NCI-H1092 (cell line): ENCODE measurements at places on chromosomes 12 and 14.

- no peak for DNase-seq
These were observed 16.2 kb upstream of the PLEKHG3 start for GRCh38 chr14:64688031-64688430.

DNA sequence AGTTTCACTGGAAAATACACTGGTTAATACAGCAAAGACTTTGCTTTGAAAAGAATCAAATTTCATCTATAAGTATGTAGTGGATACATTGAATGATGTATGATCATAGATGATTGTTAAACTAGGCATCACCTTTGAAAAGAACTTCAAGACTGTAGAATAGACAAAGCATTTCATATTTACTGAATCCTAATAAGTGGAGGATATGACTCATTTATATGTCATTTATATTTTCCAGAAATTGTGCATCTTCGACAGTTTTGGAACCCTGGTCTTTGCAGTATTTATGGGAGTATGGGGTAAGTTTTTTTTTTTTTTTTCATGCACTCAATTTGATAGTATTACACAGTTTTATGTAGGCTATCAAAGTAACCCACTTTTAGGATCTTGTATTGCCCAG, 161.9 kb downstream of the ANO6 start:
- no peak for DNase-seq

DNA sequence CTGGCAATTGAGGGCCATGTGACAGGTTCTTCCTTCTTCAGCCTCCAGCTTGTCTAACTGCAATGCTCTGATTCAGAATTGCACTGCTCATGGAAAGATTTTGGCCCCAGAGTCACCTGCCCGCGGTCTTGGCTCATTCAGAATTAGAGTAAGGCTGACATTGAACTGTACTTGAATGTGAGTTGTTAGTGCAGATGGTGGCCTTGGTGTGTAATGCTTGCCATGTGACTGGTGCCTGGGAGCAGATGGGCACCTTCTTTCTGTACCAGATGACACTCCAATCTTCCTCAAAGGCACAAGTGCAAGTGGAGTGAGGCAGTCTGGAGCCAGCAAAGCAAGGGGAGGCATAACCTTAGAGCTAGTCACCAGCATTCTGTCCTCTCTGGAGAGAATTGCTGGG, 36.5 kb upstream of the ANO4 start:
- DNase-seq: no peak

- no peak for DNase-seq
These were observed 319.1 kb downstream of the PPFIA2 start for GRCh38 chr12:81440001-81440400.

DNA sequence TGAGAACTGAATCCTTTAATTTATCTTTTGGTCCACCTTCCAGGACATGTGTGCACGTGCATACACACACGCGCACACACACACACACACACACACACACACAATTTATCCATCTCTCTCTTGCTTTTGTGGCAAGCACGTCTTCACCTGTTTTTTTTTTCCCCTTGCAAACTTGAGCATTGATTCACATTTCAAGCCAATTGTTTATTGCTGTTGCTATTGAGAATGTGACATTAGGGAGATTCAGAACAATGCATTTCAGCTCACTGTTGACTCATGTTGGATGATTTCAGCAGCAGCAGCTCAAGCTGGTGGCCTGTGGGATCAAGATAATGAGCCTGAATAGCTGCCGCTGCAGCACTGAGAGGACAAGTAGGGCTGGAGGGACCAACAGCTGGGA, 128.9 kb downstream of the SNAPC1 start:
- no peak for DNase-seq

GRCh38 chr12:96219700-96220206, 25.6 kb downstream of the ELK3 start:
- no peak for DNase-seq

DNA sequence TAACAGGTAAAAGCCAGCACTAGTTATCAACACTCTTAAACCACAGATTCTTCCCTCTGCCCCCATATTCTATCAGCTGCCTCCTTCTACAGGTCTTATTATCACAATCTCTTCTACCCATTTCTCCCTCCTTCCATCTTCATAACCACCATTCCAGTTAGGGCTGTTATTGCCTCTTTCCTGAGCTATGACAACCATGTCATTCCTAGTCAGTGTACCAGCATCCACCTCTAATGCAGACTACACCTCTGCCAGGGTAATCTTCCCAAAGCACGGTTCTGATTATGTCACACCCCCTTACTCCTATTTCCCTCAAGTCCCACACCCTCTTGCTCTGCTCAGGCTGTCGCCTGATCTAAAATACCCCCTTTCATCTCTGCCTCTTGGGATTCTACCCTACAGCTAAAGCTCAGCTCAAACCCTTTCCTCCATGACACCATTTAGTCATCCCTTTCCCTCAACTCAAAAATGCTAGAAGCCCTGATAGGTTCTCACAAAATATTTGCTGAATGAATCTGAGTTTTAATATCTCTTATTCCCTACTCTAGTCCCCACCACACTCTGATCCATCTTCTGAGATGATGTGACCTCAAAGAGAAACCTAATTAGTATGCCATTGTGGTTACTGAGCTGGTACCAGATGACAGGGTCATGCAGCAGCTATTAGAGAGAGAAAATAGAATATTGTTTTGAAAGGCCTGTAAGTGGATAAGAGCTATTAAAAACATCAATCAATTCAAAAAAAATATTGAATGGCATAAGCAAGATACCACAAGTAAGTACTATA, 11.7 kb downstream of the RACGAP1 start:
- DNase-seq: no peak

GRCh38 chr14:64946310-64947045, 3.9 kb upstream of the GPX2 start:
- DNase-seq: no peak

GRCh38 chr14:21852061-21852664, 178.5 kb upstream of the OR4E1 start:
- DNase-seq: no peak

DNA sequence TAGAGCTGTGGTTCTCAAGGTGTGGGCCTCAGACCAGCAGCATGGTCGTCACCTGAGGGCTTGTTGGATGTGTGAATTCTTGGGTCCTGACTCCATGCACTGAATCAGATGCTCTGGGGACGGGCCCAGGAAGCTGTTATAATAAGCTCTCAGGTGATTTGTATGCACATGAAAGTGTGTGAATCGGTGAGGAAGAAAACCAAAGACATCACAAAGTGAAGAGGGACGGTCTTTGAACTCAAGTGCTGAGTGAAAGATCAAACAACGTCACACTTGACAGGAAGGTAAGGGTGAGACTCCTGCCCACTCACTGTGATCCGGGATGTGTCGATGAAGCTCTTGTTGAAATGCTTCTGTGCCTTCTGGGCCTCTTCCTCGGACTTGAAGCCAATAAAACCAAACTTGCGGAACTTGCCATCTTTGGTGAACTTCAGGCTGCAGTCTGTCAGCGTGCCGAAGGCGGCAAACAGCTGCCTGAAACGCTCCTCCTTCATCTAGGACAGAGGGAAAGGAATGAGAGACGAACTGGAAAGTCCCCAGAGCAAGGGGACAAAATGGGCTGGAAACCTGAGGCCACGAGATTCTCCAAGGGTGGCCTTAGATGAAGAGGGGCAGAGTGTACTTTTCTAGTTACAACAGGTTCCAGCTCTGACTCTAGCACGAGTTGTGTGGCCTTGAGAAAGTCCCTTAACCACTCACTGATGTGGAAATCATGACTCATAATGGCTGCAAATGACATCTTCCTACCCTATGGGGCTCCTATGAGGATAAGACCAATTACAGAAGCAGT, 4.0 kb downstream of the RBM19 start:
- no peak for DNase-seq

DNA sequence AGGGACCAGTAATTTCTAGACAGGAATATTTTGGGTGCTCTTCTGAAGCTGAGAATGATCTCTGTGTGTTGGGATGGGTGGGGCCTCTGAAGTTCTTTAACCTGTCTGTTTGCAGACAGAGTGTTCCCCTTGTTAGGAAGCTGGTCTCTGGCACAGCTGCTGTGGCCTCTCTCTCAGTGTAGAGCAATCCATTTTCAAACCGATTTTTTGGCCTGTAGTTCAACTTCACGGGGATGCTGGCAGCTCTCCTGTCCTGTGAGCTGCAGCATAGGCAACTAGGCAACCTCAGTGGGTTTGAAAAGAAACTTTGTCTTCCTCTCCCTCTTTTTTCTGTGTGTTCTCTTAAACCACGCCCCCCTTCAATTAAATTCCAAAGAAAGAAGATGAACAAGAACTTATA, 69.1 kb downstream of the SMOC1 start:
- DNase-seq: no peak

DNA sequence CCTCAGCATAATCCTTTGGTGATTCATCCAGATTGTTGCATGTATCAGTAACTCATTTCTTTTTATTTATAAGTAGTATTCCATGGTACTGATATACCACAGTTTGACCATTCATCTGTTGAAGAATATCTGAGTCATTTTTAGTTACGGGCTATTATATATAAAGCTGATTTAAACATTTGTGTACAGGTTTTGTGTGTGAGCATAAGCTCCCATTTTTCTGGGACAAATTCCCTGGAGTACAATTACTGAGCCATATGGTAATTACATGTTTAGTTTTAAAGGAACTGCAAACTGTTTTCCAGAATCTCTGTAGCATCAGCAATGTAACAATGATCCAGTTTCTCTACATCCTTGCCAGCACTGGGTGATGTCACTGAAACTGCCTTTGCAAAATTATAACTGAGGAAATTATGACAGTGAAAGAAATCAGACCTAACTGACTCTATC, 236.2 kb upstream of the KRR1 start:
- no peak for DNase-seq

GRCh38 chr14:106690333-106690891, 1164.0 kb downstream of the TMEM121 start:
- DNase-seq: no peak

GRCh38 chr12:54424224-54424623, 5.2 kb upstream of the ITGA5 start:
- no peak for DNase-seq

DNA sequence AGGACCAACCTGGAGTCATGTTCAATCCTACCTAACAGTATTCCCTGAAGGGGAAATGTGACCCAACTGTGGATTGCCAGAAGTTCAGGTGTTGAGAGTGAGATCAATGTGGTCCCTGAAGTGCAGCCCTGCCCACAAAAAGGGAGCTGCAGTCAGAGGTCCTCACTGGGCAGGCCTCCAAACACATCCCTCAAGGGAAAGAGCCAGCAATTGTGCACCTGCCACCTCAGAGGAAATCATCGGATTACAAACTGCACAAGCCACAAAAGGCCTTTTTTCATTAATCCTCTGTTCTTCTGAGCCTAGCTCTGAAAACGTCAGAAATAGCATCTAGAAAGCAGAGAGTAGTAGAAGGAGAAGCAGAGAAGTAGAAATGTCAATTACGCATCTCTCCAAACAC, 10.8 kb upstream of the MDM1 start:
- peak; percentile 78 for DNase-seq

DNA sequence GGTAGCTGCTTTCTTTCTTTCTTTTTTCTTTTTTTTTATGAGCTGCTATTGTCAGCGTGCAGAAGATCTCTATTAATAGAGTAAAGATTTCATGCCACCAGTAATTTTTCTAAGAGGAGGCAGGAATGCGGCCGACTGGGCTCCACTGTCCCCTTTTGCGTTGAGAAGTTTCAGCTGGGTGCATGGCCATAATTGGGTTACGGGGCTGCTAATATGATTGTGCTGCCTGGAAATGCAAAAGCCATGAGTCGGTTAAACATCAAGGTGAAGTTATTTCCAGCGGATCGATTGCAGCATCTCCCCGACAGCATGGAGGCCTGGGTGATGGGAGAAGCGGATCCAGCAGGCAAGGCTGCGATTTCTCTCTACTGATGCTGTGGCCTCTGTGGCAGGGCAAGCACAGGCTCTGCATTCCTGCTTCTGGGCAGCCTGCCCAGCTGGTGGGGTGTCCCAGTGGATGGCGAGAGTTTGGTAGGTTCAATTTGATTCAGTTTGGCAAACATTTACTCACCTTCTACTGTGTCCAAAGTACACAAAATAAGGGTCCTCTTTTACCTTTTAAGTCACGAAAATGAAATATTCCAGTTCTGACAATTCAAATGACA, 54.4 kb upstream of the PRMT8 start:
- DNase-seq: peak; percentile 85

GRCh38 chr14:97331058-97331457, 533.9 kb downstream of the VRK1 start:
- no peak for DNase-seq
